ENCODE measurements at places on chromosomes 12 and 14.

- DNase-seq = no peak
These were observed 17.8 kb downstream of the ACSS3 start for GRCh38 chr12:81095501-81096232.

DNA sequence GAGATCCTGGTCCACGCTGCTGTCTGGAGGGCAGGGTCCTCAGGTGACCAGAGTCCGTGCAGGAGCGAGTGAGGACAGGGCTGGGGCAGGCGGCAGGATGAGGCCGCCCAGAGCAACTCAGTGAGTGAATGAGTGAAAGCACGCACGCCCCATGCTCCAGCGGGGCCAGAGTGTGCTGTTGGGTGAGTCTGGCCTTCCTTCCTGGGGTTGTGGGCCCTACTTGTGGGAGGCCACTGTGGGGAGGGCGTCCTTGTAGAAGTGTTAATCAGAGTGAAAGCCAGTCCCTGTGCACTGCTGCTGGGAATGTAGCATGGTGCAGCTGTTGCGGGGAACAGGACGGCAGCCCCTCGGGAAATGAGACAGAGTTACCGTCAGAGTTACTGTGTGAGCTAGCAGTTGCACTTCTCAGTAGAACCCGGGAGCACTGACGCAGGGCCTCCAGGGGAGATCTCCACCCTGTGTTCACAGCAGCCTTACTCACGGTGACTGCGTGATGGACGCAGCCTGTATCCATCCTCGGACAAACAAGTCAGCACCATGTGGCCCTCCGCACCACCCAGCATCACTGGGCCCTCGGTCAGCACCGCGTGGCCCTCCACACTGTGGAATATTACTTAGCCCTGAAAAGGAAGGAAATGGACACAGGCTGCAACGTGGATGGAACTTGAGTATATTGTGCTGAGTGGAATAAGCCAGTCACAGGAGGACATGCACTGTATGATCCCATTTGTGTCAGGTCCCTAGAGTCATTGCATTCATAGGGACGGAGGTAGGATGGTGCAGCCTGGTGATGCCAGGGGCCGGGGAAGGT, 22.1 kb downstream of the PACS2 start:
- DNase-seq = no peak

GRCh38 chr12:121523741-121524140, 57.1 kb downstream of the KDM2B start:
- DNase-seq = no peak

DNA sequence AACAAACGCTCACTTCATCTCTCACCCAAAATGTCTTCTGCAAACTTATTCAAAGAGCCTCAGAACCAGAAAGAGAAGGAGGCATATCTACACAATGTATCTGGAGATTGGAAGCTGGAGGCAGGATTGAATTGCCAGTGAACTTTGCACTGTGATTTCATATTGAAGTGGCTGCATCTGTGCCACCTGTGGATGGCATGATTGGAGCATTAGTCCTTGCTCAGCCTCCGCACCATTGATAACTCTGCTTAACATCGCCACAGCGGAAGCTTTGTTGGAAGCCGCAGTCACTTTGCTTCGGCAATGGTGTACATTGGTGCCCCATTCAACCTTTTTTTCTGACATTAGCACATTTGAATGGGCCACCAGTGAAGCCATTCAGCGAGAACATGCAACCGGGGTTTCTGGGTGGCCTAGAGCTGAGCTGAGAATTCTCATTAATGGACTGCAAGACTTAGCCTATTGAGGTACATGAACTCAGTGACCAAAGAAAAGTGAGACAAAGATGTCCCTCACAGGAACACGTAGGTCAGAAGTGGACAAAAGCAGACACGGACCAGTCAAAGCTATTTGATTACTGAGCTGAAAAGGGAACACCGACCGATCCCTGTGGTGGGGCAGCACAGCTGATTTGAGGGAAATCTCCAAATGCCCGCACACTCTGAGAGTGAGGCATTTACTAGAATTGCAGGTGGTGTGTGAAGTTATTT, 130.4 kb downstream of the BRMS1L start:
- DNase-seq = no peak

- no peak for DNase-seq
These were observed 127.8 kb downstream of the GCH1 start for GRCh38 chr14:54774824-54775223.

DNA sequence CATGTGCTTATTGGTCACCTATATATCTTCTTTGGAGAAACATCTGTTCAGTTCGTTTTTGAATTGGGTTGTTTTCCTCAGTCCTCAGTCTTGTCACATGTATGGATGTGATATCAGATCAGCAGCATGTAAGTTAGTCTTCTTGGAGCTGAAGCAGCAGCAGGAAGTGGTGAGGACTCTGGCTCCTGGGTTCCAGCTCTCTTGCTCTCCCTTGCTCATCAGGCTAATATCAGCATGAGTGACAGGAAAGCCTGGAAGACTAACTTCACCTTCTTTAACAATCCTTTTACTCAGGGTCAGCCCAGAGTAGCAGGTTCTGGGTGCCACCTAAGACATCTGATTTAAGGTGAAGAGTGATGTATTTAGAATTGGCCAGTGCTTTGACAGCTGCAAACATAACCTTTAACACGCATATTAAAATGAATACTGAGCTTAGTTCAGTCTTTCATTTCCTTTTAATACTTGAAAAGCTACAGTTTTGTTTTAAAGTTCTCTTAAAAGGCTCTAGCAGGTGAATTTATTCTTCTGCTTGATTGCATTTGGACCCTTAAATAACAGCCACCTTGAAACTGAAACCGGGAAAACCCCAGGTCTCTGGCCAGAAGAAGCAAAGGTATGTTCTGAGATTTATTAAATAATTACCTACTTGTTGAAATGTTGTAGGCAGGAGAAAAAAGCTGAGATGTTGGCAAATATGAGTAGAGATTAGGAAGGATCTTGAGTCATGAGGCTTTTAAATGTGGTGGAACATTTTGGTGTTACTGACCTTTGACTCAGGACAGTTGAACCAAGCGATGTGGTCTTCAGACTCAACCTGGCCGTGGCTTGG, 54.3 kb downstream of the DRAM1 start:
- no peak for DNase-seq

DNA sequence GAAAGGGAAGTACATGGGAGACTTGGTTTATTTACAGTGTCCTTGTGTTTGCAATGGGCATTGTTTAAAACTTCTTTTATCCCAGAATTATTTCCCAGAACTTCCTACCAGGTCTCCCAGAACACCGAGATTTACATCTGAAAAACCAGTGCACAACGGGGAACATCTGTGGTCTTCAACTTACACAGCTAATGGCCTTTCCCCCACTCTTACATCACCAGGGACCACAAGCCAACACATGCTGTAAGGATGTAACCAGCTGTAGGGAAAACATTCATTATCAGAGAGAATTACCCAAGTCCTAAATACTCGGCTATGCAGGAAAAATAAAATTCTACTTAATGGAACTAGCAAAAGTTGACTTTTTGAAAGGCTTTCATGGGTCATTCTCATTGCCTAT, 267.6 kb downstream of the DUSP6 start:
- DNase-seq = no peak

- DNase-seq = no peak
These were observed 7.6 kb upstream of the ACADS start for GRCh38 chr12:120718055-120718454.

- no peak for DNase-seq
These were observed 12.8 kb downstream of the TSFM start for GRCh38 chr12:57795354-57795753.

GRCh38 chr12:46722394-46723185, 103.2 kb downstream of the SLC38A4 start:
- no peak for DNase-seq

DNA sequence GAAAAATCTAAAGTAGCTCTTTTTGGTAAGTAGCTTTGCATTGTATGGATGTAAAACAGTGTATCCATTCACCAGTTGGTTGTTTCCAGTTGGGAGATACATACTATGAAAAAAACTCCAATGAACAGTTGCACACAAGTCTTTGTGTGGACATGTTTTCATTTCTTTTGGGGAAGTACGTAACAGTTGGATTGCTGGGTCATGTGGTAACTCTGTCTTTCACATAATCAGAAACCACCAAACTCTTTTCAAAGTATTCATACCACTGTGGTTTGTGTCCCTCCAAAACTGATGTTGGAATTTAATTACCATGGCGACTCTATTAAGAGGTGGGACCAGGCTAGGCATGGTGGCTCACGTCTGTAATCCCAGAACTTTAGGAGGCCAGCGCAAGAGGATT, 58.9 kb upstream of the RESF1 start:
- no peak for DNase-seq

DNA sequence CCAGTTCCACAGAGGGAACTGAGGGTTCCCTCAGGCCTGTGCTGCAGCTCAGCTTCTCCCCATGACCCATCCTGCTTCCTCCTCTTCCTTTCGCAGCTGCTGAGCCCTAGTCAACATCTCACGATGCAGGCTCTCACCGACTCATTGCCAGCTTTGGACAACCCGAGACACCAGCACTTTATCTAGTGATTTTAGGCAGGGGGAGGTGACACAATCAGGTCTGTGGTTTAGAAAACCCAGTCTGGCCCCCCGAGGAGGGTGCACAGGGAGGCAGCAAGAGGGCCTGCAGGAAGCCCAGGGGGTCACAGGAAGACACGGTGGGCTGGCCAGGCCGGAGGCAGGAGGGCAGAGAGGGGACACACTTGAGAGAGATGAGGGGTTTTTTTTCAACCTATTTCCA, 35.4 kb downstream of the DIO3 start:
- no peak for DNase-seq

GRCh38 chr12:106704081-106704480, 70.4 kb upstream of the RIC8B start:
- no peak for DNase-seq

- DNase-seq = no peak
These were observed 55.8 kb upstream of the METAP2 start for GRCh38 chr12:95418142-95418541.

DNA sequence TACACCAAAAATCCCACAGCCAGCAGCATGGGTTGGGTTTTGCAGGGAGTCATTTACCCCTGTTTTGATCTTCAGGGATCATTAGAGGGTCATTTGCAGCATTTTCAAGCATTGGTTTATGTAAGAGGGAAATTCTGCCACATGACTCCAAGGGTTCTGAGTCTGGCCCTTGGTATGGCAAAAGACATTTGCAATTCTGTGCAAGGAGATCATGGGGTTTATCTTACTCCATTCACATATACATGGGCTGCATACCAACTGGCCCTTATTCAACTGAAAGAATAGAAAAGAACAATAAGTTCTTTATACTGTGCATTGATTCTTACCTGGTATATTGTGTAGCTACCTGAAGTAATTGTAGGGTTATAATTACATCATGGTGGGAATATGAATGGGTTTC, 13.7 kb downstream of the SIX4 start:
- DNase-seq = no peak

DNA sequence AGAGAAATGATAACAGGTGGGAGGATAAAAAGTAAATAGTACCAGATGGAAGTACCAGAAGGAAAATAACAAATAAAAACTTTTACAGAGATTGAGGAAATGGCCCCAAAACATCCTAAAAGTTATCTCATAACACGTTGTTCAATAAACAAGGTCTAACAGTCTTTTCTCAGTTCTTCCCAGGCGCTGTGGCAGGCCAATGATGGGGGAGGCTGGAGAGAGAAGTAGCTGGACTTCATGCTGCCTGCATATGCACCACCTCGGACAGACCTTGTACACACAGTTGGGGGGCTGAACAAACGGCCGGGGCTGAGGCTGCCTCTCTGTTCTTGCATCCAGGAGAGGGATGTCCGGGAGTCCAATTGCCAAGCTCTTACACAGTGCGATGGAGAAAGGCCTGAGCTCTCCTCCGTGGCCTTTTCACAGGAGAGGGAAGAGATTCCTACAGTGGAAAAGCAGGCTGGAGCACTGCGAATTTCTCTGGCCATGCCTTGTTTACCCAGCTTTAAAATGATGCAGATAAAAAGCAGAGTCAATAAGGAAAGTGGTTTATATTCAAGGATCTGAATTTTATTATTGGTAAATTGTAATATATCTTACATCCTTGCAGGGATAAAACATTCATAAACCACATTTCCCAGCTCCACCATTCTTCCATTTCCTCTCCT, 109.8 kb downstream of the PHLDA1 start:
- no peak for DNase-seq

Measured in activated T-helper 1 cell treated with Interleukin-2 at 50 U/mL for 16 hours (primary cell).